Small intestine (tissue), 16 donors: ENCODE measurements at places on chromosomes 12 and 14. TPM values are rescaled to one million over a fixed set of nuclear protein-coding genes. Genes with fewer than 3 reads are reported as not detected.
A peak's percentile ranks its signal among the peaks of the same experiment; 100 is the strongest.

The POU6F1 gene
- polyA plus RNA-seq, result 0.22 TPM

The CCDC38 gene
- not detected for polyA plus RNA-seq

The PTGDR gene
- not detected for polyA plus RNA-seq

The HOXC12 gene
- not detected for polyA plus RNA-seq

The PPP4R3A gene
- 103 TPM for polyA plus RNA-seq

DNA sequence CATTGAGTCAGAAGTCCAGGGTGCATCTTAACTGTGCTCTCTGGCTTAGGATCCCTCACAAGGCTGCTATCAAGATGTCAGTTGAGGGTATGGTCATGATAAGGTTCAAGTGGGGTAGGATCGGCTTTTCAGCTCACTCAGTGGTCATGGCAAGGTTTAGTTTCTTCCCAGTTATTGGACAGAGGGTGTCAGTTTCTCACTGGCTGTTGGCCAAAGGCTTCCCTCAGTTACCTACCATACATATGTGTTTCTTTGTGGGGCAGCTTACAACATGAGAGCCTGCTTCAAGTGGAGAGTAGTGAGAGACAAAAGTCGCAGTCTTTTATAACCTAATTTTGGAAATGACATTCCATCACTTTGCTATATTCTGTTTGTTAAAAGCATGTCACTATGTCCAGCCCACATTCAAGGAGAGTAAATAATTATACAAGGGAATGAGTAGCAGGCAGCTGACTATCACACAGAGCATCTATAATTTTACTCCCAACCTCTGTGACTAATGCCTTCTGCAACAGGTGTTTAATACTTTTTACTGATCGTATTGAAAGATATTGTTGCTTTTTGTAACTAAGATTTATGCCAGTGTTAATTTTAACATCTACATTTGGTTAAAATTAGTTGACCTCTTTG is 572.8 kb upstream of the FBXO33 start:
- no peak overlapping the region for H3K27ac ChIP-seq
- DNase-seq, result no peak
- no peaks in the 10 kb centered on the region for H3K27me3 ChIP-seq
- no peak overlapping the region for H3K4me3 ChIP-seq
- H3K36me3 ChIP-seq, result no peaks in the 10 kb centered on the region

DNA sequence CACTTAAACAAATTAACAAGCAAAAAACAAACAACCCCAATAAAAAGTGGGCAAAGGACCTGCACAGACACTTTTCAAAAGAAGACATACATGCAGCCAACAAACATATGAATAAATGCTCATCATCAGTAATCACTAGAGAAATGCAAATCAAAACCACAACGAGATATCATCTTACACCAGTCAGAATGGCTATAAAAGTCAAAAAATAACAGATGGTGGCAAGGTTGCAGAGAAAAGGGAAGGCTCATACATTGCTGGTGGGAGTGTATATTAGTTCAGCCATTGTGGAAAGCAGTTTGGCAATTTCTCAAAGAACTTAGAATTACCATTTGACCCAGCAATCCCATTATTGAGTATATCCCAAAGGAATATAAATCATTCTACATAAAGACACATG is 34.6 kb upstream of the NT5DC3 start:
- H3K4me1 ChIP-seq, result no peaks in the 10 kb centered on the region
- DNase-seq, result no peak
- no peak overlapping the region for H3K4me3 ChIP-seq
- H3K27ac ChIP-seq, result no peak overlapping the region

- H3K27me3 ChIP-seq, result no peaks in the 10 kb centered on the region
- H3K4me3 ChIP-seq, result no peak overlapping the region
- DNase-seq, result peak; percentile 40
- no peaks in the 10 kb centered on the region for H3K4me1 ChIP-seq
- peak overlapping the region; percentile 8 for H3K27ac ChIP-seq
Measured at GRCh38 chr14:32896979-32897697, 41.5 kb upstream of the NPAS3 start.

GRCh38 chr14:57174466-57174865 is 94.2 kb downstream of the EXOC5 start:
- no peaks in the 10 kb centered on the region for H3K27me3 ChIP-seq
- no peak for DNase-seq
- no peaks in the 10 kb centered on the region for H3K36me3 ChIP-seq
- no peak overlapping the region for H3K4me3 ChIP-seq
- no peak overlapping the region for H3K27ac ChIP-seq

GRCh38 chr14:99123208-99123870 is 148.7 kb downstream of the BCL11B start:
- no peaks in the 10 kb centered on the region for H3K27me3 ChIP-seq
- no peak for DNase-seq
- H3K4me3 ChIP-seq, result no peak overlapping the region
- no peak overlapping the region for H3K27ac ChIP-seq
- H3K36me3 ChIP-seq, result no peaks in the 10 kb centered on the region

DNA sequence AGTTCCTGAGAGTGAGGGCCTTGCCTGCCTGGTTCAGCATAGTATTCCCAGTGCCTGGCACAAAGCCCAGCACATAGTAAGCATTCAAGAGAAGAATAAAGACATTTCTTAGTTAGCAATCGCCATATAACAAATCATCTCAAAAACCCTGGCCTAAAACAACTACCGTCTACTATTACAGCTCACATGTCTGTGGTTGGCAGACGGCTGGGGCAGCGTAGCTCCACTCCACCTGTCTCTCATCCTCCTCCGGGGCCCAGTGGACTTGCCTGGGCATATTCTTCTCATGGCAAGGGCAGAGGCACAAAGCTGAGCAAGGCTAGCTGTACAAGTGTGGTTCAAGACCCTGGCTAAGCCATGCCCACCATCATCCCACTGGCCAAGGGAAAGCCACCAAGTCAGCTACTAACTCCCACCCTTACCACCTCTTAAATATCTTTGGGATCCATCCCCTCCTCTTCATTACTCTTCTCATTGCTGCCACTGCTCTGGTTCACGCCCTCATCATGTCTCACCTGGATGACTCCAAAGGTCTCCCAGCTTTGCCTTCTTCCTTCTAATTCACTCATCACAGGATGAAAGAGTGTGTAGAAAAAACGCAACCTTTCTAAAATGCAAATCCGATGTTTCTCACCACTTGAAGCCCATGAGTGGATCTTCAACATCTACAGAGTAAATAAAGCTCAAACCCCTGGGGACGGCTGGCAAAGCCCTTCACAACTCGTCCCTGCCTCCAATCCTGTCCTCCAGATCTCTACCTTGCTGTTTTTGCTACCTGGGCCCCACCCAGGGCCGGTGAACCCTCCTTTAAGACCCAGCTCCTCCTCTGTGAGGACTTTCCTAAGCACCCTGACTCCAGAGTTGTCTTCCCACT is 10.4 kb downstream of the TMEM229B start:
- H3K36me3 ChIP-seq, result peaks cover 38% of the 10 kb centered on the region
- H3K27me3 ChIP-seq, result no peaks in the 10 kb centered on the region
- DNase-seq, result peak; percentile 29

- H3K27me3 ChIP-seq, result no peaks in the 10 kb centered on the region
- H3K36me3 ChIP-seq, result no peaks in the 10 kb centered on the region
- H3K4me1 ChIP-seq, result peaks cover 4% of the 10 kb centered on the region
- peak; percentile 61 for DNase-seq
- peak overlapping the region; percentile 63 for H3K4me3 ChIP-seq
- no peak overlapping the region for H3K27ac ChIP-seq
Measured at GRCh38 chr12:11171969-11172675, 1.1 kb downstream of the SMIM10L1 start.

- H3K36me3 ChIP-seq, result no peaks in the 10 kb centered on the region
- H3K4me1 ChIP-seq, result no peaks in the 10 kb centered on the region
- H3K27ac ChIP-seq, result no peak overlapping the region
- H3K4me3 ChIP-seq, result no peak overlapping the region
Measured at GRCh38 chr12:108333898-108334699, 5.0 kb downstream of the CMKLR1 start.

DNA sequence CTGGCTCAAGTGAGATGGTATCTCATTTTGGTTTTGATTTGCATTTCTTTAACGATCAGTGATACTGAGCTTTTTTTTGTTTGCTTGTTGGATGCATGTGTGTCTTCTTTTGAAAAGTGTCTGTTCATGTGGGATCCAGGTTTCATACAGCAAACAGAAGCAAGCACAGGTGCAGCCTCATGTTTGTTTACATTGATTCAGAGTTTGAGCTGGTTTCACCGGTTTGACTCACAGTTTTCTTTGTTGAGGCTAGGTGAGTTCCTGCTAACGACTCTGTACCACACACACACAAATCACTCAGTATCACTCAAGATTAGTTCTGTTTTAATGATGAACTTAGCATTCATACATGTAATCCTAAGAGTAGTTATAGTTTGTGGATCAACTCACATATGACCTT is 3.7 kb downstream of the OR10G2 start:
- DNase-seq, result no peak
- H3K4me3 ChIP-seq, result no peak overlapping the region
- no peaks in the 10 kb centered on the region for H3K4me1 ChIP-seq
- H3K27ac ChIP-seq, result no peak overlapping the region
- H3K36me3 ChIP-seq, result no peaks in the 10 kb centered on the region

- no peak overlapping the region for H3K27ac ChIP-seq
- peaks cover 2% of the 10 kb centered on the region for H3K4me1 ChIP-seq
- H3K36me3 ChIP-seq, result peaks cover 2% of the 10 kb centered on the region
- no peaks in the 10 kb centered on the region for H3K27me3 ChIP-seq
Measured at GRCh38 chr12:89702503-89702902, 6.1 kb downstream of the ATP2B1 start.

DNA sequence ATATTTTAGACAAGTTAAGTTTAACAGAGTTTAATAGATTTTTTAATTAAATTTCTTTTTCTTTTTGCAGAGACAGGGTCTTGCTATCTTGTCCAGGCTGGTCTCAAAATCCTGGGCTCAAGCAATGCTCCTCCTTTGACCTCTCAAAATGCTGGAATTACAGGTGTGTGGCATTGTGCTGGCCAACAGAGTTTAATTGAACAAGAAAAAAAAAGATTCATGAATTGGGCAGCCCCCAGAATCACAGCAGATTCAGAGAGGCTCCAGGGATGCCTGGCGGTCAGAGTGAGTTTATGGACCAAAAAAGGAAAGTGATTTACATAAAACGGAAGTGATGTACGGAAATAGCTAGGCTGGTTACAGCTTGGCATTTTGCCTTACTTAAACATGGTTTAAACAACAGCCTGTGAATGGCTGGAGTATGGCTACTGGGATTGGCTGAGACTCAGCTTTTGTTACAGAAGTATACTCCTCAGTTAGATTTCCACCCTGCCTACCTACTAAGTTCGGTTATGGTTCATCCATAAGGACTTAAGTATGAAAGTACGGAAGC is 14.5 kb upstream of the TESPA1 start:
- H3K4me3 ChIP-seq, result no peak overlapping the region
- H3K36me3 ChIP-seq, result no peaks in the 10 kb centered on the region
- H3K4me1 ChIP-seq, result no peaks in the 10 kb centered on the region

- H3K36me3 ChIP-seq, result no peaks in the 10 kb centered on the region
- no peak overlapping the region for H3K4me3 ChIP-seq
- no peaks in the 10 kb centered on the region for H3K27me3 ChIP-seq
- H3K27ac ChIP-seq, result no peak overlapping the region
- DNase-seq, result no peak
Measured at GRCh38 chr12:111730420-111730819, 36.3 kb upstream of the ALDH2 start.

DNA sequence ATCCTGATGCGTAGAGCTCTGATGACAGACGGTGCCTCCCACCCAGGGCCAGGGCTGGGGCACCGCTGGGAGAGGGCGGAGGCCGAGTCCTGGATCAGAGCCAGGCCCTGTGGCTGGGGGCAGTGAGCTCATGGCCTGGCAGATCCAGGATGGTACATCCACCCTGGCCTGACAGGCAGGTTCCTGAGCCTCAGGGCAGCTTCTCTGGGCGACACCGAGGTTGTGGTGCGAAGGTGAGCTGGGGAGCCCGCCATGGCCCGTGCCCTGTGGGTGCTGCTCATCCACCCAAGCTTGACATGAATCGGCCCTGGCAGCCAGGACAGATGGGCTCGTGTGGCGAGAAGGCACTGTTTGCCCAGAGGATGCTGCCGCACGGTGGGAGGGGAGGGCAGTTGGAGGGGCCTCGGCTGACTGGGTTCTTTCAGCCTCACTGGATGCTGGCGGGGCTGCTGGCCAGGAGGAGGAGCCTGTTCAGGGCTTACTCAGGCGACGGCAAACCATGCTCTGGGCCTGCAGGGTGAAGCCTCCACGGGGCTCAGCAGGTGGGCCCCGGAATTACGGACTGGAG is 16.6 kb downstream of the LRTM2 start:
- no peaks in the 10 kb centered on the region for H3K4me1 ChIP-seq
- H3K36me3 ChIP-seq, result no peaks in the 10 kb centered on the region
- no peak overlapping the region for H3K27ac ChIP-seq
- DNase-seq, result no peak
- peaks cover 6% of the 10 kb centered on the region for H3K27me3 ChIP-seq

- no peaks in the 10 kb centered on the region for H3K27me3 ChIP-seq
- no peak overlapping the region for H3K27ac ChIP-seq
- no peak overlapping the region for H3K4me3 ChIP-seq
- no peak for DNase-seq
- no peaks in the 10 kb centered on the region for H3K36me3 ChIP-seq
Measured at GRCh38 chr12:46406352-46407027, 33.9 kb upstream of the SLC38A2 start.

- no peak overlapping the region for H3K4me3 ChIP-seq
- no peaks in the 10 kb centered on the region for H3K27me3 ChIP-seq
- no peak overlapping the region for H3K27ac ChIP-seq
- H3K36me3 ChIP-seq, result no peaks in the 10 kb centered on the region
- no peak for DNase-seq
Measured at GRCh38 chr12:90099288-90099687, 390.6 kb upstream of the ATP2B1 start.

GRCh38 chr14:100773331-100774163 is 46.9 kb downstream of the DLK1 start:
- H3K4me1 ChIP-seq, result no peaks in the 10 kb centered on the region
- no peak for DNase-seq
- H3K4me3 ChIP-seq, result no peak overlapping the region
- H3K36me3 ChIP-seq, result no peaks in the 10 kb centered on the region
- no peak overlapping the region for H3K27ac ChIP-seq

GRCh38 chr14:36901861-36902260 is 240.2 kb downstream of the PAX9 start:
- H3K4me1 ChIP-seq, result no peaks in the 10 kb centered on the region
- DNase-seq, result no peak
- H3K27me3 ChIP-seq, result no peaks in the 10 kb centered on the region
- H3K27ac ChIP-seq, result no peak overlapping the region
- no peak overlapping the region for H3K4me3 ChIP-seq

GRCh38 chr12:2301531-2302461 is 249.0 kb downstream of the CACNA1C start:
- H3K36me3 ChIP-seq, result no peaks in the 10 kb centered on the region
- H3K27ac ChIP-seq, result peak overlapping the region; percentile 71
- no peak overlapping the region for H3K4me3 ChIP-seq

- DNase-seq, result no peak
- no peaks in the 10 kb centered on the region for H3K27me3 ChIP-seq
- H3K4me1 ChIP-seq, result no peaks in the 10 kb centered on the region
- H3K36me3 ChIP-seq, result no peaks in the 10 kb centered on the region
Measured at GRCh38 chr14:95064734-95065133, 92.6 kb downstream of the DICER1 start.

DNA sequence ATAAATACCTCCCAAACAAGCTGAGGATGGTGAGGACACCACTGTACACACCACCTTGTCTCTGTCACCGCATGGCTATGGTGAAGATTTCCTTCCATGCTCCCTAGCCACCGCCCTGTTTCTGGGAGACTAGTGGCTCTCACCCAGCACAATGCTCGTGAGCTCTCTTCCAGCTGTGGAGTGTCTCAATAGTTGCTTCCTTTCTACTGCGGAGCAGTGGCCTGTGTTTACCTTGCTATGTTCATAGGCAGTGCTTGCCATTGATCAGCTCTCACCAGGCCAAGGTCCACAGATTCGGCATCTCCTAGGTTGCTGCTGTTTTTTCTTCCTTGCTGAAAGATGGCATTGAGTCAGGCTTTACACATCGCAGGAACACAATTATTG is 313.6 kb upstream of the RTL1 start:
- no peaks in the 10 kb centered on the region for H3K27me3 ChIP-seq
- no peaks in the 10 kb centered on the region for H3K36me3 ChIP-seq
- H3K4me1 ChIP-seq, result peaks cover 47% of the 10 kb centered on the region
- no peak for DNase-seq
